HL-60 (cell line): ENCODE measurements at places on chromosomes 6 and 20.

DNA sequence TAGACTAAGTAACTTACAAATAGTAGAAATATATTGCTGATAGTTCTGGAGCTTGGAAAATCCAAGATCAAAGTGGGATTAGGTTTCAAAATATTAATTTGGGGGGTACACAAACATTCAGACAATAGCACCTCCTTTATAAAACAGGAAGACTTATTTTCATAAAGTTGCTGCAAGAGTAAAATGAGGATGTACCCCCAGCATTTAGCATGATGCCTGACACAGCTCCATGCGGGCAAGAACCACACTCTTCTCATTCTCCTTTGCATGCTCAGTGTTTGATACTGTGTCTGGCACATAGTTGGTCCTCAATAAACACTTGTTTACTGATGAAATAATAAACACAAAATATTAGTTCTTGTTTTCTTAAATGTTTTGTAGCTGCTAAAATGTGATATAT, 332.9 kb downstream of the TFAP2A start:
- DNase-seq: no peak

DNA sequence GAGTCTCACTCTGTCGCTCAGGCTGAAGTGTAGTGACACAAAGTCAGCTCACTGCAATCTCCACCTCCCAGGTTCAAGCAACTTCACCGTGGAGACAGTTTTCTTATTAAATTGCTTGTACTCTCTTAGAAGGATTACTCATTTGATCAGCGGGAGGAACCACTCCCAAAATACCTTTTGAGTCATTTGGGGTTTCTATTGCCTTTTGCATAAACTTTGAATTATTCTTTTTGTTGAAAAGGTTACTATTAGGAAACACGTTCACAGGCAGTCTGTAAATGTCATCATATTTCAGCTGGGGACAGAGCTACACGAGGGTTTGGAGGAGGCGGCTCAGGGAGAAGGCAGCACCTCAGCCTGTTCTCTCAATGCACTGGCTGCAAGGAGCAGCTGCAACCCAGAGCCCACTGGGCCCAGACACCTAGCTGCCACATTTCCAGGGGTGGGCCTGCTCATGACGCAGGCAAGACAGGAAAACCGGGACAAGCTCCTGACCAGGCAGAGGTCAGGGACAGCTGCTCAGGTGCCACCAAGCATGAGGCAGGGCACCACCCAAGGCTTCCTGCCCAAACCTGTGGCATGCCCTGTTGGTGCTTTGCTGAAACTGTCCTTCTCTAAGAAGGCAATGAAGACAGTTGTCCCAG, 205.9 kb downstream of the BMP7 start:
- no peak for DNase-seq

- DNase-seq: no peak
Observed at GRCh38 chr6:16482702-16483314, 244.4 kb downstream of the GMPR start.

DNA sequence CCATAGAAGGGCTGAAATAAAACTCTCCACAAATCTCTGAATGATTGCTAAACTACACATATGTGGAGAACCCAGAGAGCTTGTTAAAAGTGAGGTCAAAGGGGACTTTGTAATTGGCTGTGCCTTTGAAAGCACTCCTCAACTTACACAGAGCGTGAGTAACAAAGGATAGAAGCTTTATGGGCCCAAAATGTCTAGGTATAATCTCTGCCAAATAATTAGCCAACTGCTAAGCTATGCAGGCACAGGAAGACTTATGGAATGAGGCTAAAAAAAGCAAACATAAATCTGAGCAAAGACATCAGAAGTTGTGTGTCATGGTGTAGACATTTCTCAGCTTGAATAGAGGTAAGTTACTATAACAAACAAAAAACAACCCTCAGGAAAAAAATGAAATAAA, 23.3 kb upstream of the UST start:
- no peak for DNase-seq
